Kidney tubule cell (primary cell): ENCODE measurements at places on chromosomes 4 and X.
A peak's percentile ranks its signal among the peaks of the same experiment; 100 is the strongest.

GRCh38 chr4:26275281-26275680 lies 45.5 kb upstream of the RBPJ start:
- no peak for DNase-seq

DNA sequence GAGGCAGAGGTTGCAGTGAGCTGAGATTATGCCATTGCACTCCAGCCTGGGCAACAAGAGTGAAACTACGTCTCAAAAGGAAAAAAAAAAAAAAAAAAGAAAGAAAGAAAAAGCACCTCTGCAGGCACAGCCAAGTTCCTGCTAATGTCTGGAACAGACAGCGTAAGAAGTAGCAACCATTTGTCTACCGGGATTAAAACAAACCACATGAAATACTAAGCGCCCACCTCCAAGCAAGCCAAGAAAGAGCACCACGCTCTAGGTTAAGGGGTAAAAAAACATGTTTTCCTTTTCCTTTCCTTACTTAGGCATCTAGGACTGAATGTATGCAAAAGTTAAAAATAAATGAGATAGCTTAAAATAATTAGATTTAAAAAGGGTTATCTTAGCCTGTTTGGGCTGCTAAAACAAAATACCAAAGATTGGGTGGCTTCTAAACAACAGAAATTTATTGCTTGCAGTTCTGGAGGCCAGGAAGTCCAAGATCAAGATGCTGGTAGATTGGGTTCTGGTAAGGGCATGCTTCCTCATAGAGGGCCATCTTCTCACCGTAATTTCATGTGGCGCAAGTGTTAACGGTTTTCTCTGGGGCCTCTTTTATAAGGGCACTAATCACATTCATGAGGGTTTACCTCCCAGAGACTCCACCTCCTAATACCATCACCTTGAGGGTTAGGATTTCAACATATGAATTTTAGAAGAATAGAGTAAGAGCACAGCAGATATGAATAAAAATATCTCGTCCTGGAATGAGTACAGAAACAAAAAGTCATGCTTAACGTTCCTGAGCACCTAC lies 12.3 kb downstream of the GPC4 start:
- no peak for DNase-seq

DNA sequence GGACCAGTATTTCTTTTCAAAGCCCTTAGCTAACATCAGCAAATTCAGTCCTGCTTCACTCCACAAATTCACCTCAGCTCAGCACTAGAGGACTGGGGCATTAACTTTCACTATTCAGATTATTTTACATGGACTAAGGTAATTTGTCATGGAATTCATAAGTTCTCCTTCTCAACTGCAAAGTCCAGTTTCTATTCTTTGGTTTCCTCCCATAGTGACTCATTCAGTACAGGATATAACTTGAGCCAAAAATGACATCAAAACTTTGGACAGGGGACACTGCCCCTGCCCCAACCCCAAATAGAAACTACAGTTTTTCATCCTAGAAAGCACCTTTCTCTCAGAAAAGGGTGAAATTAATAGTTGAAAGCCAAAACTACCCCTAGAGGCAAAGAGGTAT lies 52.7 kb downstream of the COX7B2 start:
- no peak for DNase-seq

DNA sequence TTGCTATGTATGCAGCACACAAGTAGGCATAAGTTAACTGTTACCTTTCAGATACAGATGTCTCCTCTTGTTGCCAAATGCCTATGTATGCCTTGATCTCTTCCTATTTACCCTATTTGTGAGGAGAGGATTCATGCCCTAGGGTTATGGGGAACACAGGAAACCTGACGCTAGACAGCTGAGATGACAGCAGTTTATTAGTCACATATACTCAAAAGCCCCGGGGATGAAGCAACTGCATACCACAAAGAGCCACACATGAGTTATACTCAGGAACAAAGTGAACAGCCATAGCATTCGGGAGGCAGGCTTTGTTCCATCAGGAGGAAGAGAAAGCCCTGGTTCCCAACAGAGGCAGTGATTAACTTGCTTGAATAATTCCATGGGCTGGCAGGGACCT lies 1011.7 kb upstream of the PCDH7 start:
- DNase-seq = no peak

DNA sequence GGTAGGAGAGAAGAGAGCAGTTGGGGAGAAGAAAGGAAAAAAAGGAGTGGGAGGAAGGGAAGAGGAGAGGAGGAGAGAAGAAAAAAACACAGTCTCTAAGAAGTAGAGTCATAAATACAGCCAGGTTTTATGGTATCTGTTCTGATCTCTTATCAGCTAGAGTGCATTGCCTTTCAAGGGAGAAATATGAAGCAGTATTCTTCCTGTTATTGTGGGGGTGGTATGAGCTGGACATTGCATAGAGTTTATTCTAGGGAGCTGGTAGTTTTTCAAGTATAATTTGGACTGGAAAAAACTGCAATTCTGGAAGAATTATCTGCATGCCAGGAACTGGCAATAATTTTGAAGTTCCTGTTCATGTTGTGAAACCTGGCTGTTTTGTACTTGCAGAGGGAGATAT lies 54.9 kb upstream of the TAB3 start:
- no peak for DNase-seq

- peak; percentile 65 for DNase-seq
These were observed 21.4 kb downstream of the HELT start for GRCh38 chr4:185039508-185040273.

DNA sequence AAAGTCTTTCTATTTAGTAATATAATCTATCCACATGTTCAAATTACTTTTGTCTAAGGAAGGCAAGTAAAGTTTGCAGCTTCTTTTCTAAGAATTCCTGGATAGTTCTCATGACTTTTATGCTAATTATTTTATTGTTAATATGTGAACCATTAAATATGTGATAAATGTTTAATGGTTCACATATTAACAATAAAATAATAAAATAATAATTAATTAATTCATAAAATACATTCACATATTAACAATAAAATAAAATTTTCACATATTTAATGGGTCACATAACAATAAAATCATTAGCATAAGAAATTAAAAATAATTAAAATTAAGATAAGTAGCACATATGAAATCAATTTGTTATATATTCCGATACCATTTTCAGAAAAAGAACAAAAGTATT lies 1352.4 kb downstream of the ARAP2 start:
- no peak for DNase-seq

DNA sequence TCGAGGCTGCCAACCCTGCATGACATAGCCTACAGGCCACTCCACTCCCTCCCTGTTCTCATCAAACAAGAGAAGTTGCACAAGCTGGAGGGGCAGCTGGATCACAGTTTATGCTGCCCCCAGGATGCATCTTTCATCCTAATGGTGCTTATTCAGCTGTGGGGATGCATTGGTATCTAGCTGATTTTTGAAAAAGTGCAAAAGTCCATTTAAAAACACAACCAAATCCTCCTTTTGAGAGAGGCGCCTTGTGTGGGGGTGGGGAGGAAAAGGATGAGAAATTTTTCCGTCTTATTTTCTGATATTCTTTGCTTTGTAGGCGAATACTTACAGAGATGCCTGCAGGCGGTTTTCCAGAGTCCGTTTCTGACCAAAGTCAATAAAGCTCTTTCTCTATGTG lies 276.4 kb upstream of the BOD1L1 start:
- no peak for DNase-seq

GRCh38 chrX:116462822-116463221 lies at the start of gene CT83:
Gene CT83 (minus strand): TSS chrX:116462976. CDS start chrX:116462856, 120 bp downstream.
- no peak for DNase-seq

DNA sequence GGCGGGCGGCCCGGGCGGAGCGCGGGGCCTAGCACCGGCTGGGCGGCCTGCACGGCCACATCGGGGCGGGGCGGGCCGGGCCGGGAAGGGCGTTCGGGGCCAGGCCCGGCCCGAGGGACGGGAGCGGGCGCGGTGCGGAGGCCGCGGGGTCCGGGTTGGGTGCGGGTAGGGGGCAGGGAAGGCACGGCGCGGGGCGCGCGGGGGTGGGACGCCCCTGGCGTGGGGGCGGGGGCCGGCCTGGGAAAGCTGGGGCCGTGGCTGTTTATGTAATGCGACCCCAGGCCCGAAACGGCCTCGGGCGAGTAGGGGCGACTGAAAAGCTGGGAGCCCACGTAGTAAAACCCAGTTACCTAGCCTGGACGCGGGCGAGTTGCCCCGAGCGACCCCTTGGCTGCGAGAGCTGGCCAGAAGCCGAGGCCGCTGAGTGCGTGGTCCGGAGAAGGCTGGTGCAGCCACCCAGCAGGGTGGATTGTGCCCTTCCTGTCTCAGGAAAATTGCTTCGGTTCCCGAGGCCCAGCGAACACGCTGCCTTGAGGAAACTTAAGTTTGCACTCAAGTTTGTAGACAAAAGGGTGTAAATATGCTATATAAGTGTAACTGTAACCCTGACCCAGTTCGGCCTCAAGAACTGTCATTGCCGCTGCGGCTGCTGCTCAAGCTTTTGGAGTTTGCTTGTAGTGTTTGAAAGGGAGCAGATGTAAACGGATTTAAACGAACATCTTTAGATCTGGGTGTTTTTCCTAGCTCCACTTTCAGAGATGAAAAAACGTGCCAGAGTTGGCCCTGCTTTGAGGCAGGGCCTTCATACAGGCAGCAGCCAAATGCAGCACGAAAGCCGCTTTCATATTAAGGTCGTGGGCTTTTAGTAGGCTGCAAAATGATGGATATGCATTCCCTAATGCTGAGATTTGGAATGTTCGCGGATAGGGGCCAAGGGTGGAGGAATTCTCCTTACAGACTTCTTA lies 674 bp downstream of the SEC24B start:
- peak; percentile 29 for DNase-seq

- peak; percentile 2 for DNase-seq
These were observed 239.3 kb downstream of the GRIA2 start for GRCh38 chr4:157459785-157460184.
